CD8-positive, alpha-beta memory T cell (primary cell): ENCODE measurements at places on chromosomes 5 and 9. TPM values are rescaled to one million over a fixed set of nuclear protein-coding genes. Genes with fewer than 3 reads are reported as not detected.
A peak's percentile ranks its signal among the peaks of the same experiment; 100 is the strongest.

Gene RNF208
- total RNA-seq = 3.3 TPM

Gene RIMOC1
- total RNA-seq = 36.5 TPM

Gene C1QTNF3
- total RNA-seq = 1.4 TPM

Gene MLANA
- not detected for total RNA-seq

Gene PCDH12
- total RNA-seq = 0.88 TPM

Gene AQP3
- total RNA-seq = 8.7 TPM

Gene RORB
- total RNA-seq = not detected

Gene TLE1
- total RNA-seq = 0.13 TPM

Gene MIGA2
- 35.5 TPM for total RNA-seq

Gene DIPK1B
- total RNA-seq = not detected

- DNase-seq = no peak
Observed at GRCh38 chr9:76761448-76761847, 2.8 kb upstream of the PCA3 start.

- no peak for DNase-seq
Observed at GRCh38 chr9:117542021-117542420, 127.2 kb upstream of the ASTN2 start.

- DNase-seq = no peak
Observed at GRCh38 chr5:56440871-56441740, 208.0 kb upstream of the ANKRD55 start.

DNA sequence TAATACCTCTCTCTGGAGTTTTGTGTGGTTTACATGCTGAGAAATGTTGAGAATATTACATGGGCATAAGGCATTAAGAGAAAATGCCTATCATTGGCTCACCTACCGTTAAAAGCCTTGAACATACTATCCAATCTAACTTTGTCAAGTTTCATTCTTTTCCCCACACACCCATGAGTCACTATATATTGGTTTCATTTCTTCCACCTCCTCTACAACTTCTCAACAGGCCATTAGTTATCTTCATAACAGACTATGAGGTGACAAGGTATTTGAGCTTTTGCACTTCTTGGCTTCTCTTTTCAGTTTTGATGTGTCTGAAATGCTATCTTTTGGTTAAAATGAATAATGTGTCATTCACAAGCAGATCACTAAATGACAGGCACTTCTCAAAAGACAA is 288.0 kb downstream of the KCNN2 start:
- no peak for DNase-seq

- no peak for DNase-seq
Observed at GRCh38 chr5:21236971-21237427, 1249.0 kb upstream of the CDH18 start.

DNA sequence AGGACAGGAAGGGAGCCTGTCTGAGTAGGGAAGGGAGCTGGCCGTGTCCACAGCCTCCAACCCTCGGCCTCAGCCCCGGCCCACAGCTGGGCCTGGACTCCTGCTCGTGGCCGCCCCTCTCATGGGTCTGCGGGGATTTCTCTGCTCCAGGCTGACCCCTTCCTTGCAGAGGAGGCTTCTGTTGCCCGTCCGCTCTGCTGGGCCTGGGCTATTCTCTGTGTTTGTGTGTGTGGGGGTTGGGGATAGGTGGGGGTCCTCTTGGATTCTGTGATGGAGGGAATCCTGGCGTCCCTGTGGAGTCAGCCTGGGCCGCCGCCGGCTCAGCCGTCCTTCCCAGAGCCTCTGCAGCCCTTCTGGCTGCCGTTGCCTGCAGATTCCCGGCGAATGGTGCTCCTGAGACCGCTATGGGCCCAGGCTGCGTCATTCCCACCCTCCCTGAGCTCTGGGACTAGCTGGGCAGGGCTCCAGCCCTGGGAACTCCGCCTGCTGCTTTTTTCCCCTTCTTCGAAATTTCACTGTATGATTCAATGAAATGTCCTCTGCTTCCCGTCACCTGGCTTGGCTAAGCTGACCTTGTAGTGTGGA is 64.2 kb downstream of the FGF18 start:
- DNase-seq = no peak

DNA sequence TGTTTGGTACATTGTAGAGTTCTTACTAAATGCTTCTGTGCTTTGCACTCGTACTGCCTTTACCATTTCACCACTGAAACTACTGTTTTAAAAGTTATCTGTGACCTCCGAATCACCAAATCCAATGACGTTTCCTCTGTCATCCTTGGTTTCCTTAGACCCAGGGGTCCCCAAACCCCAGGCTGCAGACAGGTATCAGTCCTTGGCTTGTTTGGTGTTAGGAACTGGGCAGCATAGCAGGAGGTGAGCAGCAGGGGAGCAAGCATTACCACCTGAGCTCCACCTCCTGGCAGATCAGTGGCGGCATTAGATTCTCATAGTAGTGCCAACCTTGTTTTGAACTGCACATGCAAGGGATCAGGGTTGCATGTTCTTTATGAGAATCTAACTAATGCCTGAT is 26.8 kb upstream of the APC start:
- no peak for DNase-seq

- no peak for DNase-seq
Observed at GRCh38 chr5:180823346-180823745, 20.7 kb upstream of the MGAT1 start.

GRCh38 chr5:2186472-2187015 is 303.8 kb upstream of the IRX4 start:
- no peak for DNase-seq

GRCh38 chr5:159582756-159583541 is 252.7 kb upstream of the IL12B start:
- no peak for DNase-seq

DNA sequence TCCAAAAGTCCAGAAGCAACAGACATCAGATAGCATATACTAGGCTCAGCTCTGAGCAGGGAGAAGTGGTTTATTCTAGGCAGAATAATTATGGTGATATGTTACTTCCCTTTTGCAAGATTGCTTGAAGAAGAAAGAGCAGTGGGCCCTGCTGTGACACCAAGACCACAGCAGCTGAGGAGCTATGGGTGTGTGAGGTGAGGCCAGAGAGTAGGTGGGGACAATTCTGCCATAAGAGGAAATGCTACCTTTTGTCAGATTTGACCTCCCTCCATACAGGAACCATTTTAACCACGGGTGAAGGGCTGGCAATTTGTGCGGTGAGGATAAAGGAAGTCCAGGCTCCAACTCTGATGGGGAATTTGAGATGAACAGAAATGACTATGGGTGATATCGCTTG is 51.3 kb downstream of the TNFSF15 start:
- DNase-seq = no peak

GRCh38 chr9:8205576-8205975 is 406.0 kb upstream of the DMAC1 start:
- no peak for DNase-seq

DNA sequence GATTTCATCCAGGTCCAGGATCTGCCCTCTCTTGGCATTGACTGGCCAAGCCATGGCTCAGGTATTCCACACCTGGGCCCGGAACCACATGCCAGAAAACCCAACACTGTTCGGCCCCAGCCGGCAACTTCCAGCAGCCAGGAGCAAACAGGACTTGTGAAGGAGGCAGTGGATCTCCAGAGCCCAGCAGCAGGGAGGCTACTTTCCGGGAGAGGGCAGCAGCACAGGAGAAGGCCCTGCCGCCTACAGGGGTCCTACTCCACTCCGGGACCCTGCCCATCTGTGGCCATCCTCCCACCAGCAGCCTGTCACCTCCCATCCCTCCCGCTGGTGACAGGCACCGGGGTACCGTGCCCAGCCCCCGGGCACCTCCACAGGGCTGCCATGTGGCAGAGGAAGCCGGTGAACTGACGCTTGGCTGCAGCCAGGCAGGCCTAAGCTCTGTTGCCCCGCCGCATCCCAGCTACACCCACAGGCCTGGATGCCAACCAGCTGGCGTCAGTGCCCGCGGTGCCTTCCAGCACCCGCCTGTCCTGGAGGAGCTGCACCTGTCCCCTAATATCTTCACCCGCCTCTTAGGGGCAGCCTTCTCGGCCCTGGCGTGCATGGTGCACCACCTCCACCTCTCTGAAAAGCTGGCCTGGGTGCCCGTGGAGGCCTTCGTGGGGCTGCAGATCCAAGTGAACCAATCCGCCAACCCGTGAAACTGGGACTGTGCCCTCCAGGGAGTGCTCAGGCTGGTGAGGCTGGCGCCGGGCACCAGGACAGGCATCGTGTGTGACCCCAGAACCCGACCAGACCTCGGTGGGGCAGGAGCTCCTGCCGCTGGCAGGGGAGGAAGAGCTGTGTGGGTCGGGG is 18.9 kb upstream of the SLC30A5 start:
- no peak for DNase-seq

GRCh38 chr9:126678989-126679388 is 65.3 kb downstream of the LMX1B start:
- no peak for DNase-seq

- DNase-seq = no peak
Observed at GRCh38 chr9:35974800-35975199, 16.8 kb upstream of the OR2S2 start.

- DNase-seq = peak; percentile 51
Observed at GRCh38 chr5:100904259-100904861, 1.3 kb upstream of the ST8SIA4 start.

DNA sequence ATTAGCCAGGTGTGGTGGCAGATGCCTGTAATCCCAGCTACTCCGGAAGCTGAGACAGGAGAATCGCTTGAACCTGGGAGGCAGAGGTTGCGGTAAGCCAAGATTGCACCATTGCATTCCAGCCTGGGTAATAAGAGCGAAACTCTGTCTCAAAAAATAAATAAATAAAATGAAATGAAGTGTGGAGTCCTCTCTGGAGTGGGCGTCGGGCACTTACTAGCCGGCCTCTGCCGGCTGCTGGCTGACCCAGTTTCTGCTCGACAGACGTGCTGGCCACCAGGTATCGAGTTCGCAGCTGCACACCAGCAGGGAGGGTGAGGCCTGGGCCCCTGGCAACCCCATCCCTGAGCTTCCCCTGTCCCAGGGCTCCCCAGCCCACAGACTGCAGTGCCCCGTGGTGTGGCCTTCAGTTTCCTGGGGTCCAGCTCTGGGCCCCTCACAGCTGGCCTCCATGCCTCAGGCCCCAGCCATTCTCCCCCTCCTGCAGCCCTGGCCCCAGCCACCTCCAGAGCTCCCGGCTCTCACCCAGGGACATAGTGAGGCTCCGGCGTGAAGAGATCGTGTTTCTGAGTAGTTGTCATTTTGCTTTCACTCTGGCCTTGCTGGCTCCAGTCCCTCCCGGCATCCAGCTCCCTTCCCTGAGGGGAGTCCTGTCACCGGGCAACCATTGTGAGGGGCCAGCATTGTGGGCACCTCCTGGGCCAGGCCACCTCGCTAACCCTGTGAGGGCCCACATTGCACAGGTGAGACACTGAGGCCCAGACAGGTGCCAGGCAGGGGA is 3.8 kb upstream of the STPG3 start:
- no peak for DNase-seq

DNA sequence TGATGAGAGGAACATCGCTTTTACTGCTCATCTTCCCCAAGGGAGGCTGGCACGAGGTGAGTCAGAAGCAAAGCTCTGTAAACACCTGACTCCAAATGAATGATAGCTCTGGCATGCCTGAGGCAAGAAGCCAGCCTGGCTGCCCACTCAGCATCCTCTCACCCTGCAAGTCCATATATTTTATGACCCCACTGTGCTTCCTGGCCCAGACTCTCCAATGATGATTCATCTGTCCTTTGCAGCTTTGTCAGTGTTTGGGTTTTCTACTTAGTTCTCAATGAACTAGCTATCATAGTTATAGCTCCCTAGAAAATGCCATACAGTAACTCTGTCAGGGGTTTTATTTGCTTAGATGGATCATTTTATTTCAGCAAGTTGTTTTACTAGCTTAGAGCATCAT is 52.1 kb upstream of the FSTL4 start:
- no peak for DNase-seq

DNA sequence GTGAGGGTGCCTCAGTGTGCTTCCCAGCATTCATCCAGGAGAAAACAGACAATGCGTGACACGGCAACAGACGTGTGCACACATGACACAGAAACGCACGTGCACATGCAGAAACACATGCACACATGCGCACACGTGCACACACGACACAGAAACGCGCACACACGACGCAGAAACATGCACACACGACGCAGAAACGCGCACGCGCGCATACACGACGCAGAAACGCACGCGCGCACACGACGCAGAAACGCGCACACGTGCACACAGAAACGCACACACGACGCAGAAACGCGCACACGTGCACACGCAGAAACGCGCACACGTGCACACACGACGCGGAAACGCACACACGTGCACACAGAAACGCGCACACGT is 16.5 kb downstream of the TPPP start:
- no peak for DNase-seq

DNA sequence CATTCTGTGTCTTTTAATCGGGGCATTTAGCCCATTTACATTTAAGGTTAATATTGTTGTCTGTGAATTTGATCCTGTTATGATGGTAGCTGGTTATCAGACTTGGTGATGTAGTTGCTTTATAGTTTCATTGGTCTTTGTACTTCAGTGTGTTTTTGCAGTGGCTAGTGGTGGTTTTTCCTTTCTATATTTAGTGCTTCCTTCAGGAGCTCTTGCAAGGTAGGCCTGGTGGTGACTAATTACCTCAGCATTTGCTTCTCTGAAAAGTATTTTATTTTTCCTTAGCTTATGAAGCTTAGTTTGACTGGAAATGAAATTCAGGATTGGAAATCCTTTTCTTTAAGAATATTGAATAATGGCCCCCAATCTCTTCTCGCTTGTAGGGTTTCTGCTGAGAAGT is 156.9 kb downstream of the CNTLN start:
- no peak for DNase-seq

DNA sequence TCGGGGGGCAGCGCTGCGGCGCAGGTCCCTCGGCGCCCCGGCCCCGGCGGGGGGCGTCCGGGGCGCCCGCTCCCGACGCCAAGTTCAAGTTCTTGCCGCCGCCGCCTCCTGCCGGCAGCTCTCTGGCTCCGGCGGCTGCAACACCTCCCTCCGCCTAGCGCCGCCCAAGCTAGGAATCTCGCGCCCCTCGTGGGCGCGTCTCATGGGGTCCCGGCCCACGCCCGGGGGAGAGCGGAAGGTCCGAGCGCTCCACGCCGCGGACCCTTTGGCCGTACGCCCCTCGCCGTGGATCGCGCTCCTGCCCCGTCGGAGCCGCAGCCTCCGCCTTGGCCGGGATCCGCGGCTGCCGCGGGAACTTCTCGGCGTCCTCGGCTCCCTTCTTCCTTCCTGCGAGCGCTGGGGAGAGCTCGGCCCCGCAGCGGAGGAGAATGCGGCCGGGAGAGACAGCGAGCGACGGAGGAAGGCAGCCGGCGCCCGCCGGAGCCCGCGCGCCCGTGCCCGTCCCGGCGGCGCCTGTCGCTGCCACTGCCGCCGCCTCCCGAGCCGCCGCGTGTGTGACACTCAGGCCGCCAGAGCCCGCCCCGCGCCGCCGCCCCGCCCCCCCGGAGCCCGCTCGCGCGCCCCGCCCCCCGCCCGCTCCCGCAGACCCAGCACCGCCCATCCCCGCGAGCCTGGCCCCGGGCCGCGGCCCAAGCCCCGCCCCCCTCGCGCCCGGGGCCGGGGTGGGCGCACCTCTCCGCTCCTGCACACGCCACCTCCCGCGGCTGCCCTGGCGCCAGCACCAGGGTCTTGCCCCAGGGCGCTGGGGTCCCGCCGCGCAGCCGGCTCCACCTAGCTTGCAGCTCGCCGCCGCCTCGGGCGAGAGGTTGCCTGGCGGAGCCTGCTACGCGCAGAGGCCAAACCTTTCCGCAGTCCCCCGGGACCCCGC is at the start of gene SHB:
Gene SHB, minus strand, starts transcription at position 527 of the 928 bp plus-strand sequence. CDS start 582 bp downstream, outside the sequence.
- peak; percentile 83 for DNase-seq
